ENCODE measurements at places on chromosomes 6 and 20. TPM values are rescaled to one million over a fixed set of nuclear protein-coding genes. Genes with fewer than 3 reads are reported as not detected.

Gene SDC4
- 87.8 TPM for polyA plus RNA-seq

DNA sequence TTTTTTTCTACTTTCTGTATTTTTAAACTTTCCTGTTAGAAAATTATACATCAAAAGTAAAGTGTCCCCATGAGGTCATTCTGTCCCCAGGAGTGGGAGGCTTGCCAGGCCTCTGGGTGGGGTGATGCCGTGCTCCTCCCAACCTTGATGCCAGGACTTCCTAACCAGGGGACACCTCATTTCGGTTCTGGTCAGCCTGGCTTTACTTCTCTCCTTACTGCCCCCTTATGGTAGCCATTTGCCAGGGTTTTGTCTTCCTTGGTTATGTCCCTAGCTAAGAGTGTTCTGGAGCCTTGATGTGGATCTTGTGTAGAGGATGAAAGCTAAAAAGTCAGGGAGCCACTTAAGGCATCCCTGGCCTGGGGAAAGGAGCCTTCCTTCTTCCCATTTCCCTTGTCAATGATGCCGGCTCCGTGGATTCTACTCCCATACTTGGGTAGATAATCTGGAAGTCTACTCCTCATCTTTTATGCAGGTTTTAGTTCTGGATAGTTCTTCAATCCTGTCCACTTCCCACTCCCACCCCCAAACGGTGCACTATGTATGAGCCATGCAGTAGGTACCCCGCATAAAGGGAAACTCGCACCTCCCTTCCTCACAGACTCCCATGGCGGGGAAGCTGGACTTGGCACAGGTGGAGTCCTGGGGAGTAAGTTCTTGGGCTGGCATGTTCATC, 164.1 kb upstream of the SALL4 start:
- H3K4me3 ChIP-seq = no peak overlapping the region
- no peak overlapping the region for H3K27ac ChIP-seq
- DNase-seq = peak; percentile 45

GRCh38 chr6:34273242-34273805, 24.5 kb upstream of the SMIM29 start:
- no peaks in the 10 kb centered on the region for H3K36me3 ChIP-seq
- no peak overlapping the region for H3K4me3 ChIP-seq
- H3K4me1 ChIP-seq = no peaks in the 10 kb centered on the region
- no peaks in the 10 kb centered on the region for H3K27me3 ChIP-seq
- no peak overlapping the region for H3K27ac ChIP-seq
- DNase-seq = peak; percentile 24

- peaks cover 47% of the 10 kb centered on the region for H3K4me1 ChIP-seq
- peak overlapping the region; percentile 85 for H3K27ac ChIP-seq
- no peak for DNase-seq
- H3K36me3 ChIP-seq = no peaks in the 10 kb centered on the region
- no peak overlapping the region for H3K4me3 ChIP-seq
- H3K27me3 ChIP-seq = no peaks in the 10 kb centered on the region
Observed at GRCh38 chr20:36084897-36085613, 69.5 kb upstream of the EPB41L1 start.

GRCh38 chr6:50927800-50928199, 109.1 kb downstream of the TFAP2B start:
- H3K27me3 ChIP-seq = no peaks in the 10 kb centered on the region
- H3K4me3 ChIP-seq = no peak overlapping the region
- DNase-seq = no peak
- no peaks in the 10 kb centered on the region for H3K4me1 ChIP-seq
- no peaks in the 10 kb centered on the region for H3K36me3 ChIP-seq

DNA sequence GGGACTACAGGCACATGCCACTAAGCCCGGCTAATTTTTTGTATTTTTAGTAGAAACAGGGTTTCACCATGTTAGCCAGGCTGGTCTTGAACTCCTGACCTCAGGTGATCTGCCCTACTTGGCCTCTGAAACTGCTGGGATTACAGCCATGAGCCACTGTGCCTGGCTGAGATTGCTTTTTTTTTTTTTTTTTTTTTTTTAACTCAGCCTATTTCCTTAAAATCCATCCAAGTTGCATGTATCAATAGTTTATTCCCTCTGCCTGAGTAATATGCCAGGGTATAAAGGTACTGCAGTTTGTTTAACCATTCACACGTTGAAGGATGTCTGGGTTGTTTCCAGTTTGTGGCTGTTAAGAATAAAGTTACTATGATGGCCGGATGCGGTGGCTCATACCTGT, 10.7 kb downstream of the SLX4IP start:
- no peak for DNase-seq
- H3K36me3 ChIP-seq = no peaks in the 10 kb centered on the region
- H3K4me3 ChIP-seq = no peak overlapping the region
- H3K27ac ChIP-seq = no peak overlapping the region

GRCh38 chr6:33297956-33298772, 578 bp downstream of the RGL2 start:
- H3K27ac ChIP-seq = peak overlapping the region; percentile 98
- peaks cover 38% of the 10 kb centered on the region for H3K36me3 ChIP-seq
- H3K4me3 ChIP-seq = peak overlapping the region; percentile 87
- no peaks in the 10 kb centered on the region for H3K4me1 ChIP-seq

DNA sequence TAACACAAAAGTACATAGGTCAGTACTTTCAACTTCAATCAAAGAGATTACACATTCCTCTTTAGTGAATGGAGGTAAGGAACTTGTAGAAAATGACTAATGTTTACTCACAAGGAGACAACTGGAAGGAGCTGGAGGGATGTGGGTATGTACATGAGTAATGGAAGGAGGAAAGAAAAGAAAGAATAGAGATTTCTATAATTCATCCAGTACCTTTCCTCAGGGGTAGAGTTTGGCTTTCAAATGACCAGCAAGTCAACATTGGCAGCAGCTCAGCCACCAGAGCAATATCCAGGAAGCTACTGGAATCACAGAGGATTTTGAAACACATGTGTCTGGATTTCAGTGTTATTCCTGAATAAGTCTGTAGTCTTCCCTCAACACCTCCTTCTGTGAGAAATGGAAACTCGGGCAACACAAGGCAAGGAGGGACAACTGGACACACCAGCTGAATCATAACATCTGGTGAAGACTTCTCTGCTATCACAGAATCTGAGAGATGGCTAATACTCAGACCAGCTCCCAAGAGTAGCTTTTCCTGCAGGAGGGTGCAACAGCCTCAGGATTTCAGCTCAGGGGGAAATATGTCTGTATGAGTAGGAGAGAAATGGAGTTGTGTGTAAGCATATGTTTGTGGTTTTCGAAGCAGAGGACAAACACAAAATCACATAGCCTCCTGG, 98.8 kb downstream of the HAO1 start:
- no peak overlapping the region for H3K27ac ChIP-seq
- no peaks in the 10 kb centered on the region for H3K36me3 ChIP-seq
- DNase-seq = no peak
- H3K27me3 ChIP-seq = no peaks in the 10 kb centered on the region
- no peak overlapping the region for H3K4me3 ChIP-seq
